Activated CD4-positive, alpha-beta T cell treated with anti-CD3 and anti-CD28 coated beads for 4 hours (primary cell): ENCODE measurements at places on chromosomes 16 and 17.
A peak's percentile ranks its signal among the peaks of the same experiment; 100 is the strongest.

DNA sequence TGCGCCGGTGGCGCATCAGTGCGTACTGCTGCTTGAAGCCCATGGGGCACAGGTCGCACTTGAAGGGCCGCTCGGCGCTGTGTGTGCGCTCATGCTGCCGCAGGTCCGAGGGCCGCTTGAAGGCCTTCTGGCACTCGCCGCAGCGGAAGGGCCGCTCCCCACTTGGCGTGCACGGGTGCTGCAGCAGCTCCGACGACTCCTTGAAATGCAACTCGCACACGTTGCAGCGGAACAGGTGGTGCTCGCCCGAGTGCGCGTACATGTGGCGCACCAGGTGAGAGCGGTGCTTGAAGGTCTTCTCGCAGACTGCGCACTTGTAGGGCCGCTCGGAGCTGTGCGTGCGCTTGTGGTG lies 3.3 kb downstream of the ZNF319 start:
- DNase-seq, result no peak

- peak; percentile 67 for DNase-seq
Observed at GRCh38 chr17:79042421-79043190, 18.6 kb downstream of the C1QTNF1 start.

DNA sequence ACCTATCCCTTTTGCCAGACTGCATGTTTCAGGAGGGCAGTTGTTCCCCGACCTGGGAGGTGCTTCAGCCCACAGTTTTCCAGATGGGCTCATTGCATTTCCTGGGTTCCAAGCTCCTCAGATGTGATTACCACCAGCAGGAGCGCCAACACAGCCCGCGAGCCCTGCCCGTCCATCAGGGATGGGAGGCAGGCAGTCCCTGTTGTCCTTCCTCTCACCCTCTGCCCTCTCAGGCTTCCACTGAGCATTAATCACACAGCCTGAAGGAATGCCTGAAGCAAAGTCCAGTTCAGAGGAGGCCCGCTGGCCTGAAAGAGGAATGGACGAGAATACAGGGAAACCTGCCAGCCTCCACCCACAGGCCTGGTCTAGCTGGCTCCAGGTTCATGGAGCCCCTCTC lies 256.3 kb upstream of the SDK2 start:
- DNase-seq, result no peak

DNA sequence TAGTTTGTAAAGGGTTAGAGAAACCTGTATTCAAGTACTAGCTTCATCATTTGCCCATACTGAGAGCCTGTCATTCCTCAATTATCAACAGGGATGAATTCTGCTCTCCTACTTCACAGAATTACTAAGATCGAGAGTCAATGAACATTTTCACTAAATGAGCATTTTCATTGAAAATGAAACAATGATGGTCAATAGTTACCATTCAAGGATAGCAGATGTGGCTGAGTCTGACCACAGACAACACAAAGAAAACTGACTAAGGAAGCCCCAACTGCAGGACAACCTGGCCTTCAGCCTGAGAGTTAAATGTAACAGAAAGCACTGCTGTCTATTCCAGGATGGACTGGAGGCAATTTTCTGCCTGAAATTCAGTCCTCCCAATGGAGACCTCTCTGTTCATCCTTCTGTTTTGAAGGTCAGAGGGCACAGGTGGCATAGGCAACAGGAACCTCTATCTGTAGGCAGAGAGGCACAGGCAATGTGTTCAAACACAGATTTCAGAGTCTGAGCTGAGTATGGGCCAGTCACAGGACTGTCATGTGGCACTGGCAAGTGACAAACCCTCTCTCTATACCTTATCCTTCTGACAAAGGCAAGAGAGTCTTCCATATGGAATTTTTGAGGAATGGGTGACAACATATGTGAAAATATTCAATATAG lies 19.5 kb downstream of the TRAF4 start:
- DNase-seq, result no peak

GRCh38 chr17:62101090-62101489 lies 36.0 kb upstream of the MED13 start:
- DNase-seq, result no peak

- peak; percentile 59 for DNase-seq
Observed at GRCh38 chr16:56279132-56279531, 87.8 kb downstream of the GNAO1 start.

GRCh38 chr16:47928008-47928407 lies 227.8 kb downstream of the ABCC12 start:
- DNase-seq, result no peak

- no peak for DNase-seq
Observed at GRCh38 chr16:24298548-24299167, 42.5 kb downstream of the CACNG3 start.

DNA sequence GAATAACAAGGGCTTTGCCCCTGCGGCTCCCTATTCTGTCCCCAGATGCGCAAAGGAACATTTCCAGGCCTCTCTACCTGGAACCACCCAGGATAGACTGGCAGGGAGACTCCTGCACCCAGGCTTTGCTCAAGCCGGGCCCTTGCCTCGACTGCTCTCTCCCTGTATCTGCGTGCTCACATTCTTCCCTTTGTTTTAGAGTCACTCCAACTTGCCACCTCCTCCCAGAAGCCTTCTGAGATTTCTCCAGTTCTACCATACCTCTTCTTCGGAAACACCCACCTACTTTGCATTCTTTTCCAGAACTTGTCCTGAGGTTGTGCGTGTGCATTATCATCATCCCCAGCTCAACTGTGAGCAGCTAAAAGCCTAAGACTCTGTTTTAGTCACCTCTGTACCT lies 3.0 kb downstream of the CES5A start:
- DNase-seq, result no peak

GRCh38 chr17:50881182-50881581 lies 15.0 kb upstream of the TOB1 start:
- no peak for DNase-seq

DNA sequence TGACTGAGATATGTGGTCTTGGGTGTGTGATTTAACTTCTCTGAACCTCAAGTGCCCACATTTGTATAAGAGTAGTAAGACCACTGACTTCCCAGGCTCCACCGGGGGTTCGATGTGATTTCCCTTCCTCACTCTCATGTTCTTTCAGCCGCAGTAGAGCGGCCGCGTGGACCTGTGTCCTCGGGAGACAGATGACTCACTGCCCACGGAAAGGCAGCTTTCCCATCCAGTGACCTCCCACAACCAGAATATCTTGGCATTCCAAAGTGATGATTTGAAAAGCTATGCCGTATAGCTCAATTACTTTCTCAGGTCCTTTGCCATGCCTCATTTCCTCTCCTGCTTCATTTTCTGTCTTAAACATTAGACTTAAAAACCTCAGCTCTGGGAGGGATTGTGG lies 73.6 kb downstream of the IL21R start:
- no peak for DNase-seq

DNA sequence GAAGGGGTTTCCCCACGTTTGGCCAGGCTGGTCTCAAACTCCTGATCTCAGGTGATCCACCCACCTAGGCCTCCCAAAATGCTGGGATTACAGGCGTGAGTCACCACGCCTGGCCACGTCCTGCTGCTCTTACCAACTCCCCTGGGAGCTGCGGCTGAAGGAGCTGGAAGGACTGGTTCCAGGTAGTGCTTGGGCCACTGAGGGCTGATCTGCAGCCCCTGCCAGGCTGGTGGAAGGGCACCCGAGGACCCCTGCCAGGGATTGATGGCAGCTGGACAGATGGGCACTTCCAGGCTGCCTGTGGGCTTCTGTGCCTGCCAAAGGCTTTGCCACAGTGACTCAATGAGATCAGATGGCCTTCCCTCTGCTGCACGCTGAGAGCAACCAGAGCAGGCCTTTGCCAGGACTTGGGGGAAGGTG lies 2.3 kb downstream of the OXLD1 start:
- no peak for DNase-seq

DNA sequence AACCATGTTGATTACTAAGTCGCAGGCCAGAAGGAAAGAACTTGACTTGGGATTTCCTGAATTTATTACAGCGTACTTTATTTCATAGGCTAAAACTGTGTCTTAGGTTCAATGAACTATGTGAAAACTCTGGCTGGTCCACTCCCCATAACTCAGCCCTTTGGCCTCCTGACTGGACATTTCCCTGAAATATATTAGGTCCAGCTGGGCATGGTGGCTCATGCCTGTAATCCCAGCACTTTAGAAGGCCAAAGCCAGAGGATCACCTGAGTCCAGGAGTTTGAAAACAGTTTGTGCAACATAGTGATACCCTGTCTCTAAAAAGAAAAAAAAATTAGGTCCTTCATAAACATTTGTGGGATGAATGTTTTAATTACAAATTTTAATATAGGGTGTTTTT lies 97.0 kb downstream of the CYLD start:
- DNase-seq, result no peak
